ENCODE measurements at places on chromosomes 16 and 17. TPM values are rescaled to one million over a fixed set of nuclear protein-coding genes. Genes with fewer than 3 reads are reported as not detected.

DNA sequence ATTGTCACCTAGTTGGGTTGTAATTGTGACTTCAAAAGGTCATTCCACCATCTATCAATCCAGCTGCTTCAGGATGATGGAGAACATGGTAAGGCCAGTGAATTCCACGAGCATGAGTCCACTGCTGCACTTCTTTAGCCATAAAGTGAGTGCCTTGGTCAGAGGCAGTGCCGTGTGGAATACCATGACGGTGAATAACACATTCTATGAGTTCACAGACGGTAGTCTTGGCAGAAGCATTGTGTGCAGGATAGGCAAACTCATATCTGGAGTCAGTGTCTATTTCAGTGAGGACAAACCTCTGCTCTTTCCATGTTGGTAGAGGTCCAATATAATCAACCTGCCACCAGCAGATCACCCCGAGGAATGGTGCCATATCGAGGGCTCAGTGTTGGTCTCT lies 650.9 kb downstream of the KCNJ2 start:
- DNase-seq, result no peak

- DNase-seq, result no peak
These were observed 300.6 kb downstream of the SEC14L1 start for GRCh38 chr17:77441130-77441920.

GRCh38 chr17:82519971-82520903 lies 705 bp downstream of the FOXK2 start:
- DNase-seq, result peak; percentile 71

DNA sequence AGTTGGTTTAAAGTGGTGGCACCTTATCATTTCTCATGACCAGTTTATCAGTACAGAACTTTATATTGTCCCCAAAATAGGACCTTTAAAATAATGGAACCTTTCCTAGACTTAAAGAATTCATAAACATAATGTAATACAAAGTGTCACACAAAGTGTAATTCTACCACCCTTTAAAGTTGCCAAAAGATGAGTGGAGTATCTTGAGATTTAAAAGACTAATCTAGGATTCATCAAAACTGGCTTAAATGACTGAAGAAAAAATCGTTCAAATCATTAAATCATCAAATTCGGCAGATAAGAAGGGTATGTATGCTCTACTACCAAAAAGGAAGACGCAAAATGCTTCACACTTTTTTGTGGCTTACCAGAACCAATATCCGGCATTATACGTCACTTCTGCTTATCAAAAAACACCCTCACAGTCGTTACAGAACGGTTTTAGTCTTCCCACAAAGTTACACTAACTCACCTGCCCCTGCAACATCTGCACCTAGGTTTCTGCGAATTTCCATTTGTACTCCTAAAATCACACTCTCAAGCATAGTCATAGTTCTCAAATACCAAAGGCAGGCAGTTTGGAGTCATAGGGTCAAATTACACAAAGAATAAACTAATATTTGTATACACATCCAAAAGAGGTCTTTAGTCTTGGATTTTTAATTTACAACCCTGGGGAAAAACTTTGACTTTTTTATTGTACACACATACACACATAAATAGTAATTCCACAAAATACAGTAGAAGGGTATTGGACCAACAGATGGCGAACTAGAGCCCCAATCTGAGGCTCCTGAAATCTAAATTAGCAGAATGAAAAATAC lies 1.4 kb upstream of the KANSL1 start:
- DNase-seq, result no peak

- DNase-seq, result no peak
These were observed 49.9 kb upstream of the CPNE2 start for GRCh38 chr16:57042157-57043111.

- no peak for DNase-seq
These were observed 6.7 kb downstream of the MMP28 start for GRCh38 chr17:35788477-35789368.

DNA sequence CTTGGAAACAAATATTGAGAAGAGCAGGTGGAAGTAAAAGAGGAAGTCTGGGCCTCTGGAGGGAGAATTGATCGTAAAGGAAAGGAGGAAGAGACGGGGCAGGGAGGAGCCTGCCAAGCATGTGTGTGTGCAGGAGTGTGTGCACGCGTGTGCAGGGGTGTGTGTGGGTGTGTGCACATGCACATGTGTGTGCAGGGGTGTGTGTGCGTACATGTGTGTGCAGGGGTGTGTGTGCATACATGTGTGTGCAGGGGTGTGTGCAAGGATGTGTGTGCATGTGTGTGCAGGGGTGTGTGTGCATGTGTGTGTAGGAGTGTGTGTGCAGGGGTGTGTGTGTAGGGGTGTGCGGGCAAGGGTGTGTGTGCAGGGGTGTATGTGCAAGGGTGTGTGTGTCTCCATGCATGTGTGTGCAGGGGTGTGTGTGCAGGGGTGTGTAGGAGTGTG lies 10.0 kb downstream of the CEP295NL start:
- no peak for DNase-seq

DNA sequence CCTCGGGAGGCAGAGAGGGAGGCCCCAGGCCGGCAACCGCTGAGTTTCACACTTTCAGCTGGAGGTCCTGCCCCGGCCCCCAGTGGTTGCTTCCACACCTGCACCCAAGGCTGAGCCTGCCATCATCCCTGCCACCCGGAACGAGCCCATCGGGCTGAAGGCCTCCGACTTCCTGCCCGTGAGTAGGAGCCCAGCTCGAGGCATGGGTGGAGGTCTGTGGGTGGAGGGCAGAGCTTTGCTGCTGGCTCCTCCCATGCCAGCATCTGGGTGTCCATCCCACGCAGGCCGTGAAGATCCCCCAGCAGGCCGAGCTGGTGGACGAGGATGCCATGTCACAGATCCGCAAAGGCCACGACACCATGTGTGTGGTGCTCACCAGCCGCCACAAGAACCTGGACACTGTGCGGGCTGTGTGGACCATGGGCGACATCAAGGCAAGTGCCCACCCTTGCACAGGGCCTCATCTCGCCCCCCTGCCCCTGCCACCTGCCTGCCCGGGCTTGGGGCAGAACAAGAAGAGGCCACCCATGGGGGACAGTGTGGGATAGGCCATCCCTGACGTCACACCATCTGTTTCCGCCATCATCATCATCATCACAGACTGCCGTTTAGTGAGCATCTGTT lies 19.6 kb downstream of the KATNB1 start:
- no peak for DNase-seq

DNA sequence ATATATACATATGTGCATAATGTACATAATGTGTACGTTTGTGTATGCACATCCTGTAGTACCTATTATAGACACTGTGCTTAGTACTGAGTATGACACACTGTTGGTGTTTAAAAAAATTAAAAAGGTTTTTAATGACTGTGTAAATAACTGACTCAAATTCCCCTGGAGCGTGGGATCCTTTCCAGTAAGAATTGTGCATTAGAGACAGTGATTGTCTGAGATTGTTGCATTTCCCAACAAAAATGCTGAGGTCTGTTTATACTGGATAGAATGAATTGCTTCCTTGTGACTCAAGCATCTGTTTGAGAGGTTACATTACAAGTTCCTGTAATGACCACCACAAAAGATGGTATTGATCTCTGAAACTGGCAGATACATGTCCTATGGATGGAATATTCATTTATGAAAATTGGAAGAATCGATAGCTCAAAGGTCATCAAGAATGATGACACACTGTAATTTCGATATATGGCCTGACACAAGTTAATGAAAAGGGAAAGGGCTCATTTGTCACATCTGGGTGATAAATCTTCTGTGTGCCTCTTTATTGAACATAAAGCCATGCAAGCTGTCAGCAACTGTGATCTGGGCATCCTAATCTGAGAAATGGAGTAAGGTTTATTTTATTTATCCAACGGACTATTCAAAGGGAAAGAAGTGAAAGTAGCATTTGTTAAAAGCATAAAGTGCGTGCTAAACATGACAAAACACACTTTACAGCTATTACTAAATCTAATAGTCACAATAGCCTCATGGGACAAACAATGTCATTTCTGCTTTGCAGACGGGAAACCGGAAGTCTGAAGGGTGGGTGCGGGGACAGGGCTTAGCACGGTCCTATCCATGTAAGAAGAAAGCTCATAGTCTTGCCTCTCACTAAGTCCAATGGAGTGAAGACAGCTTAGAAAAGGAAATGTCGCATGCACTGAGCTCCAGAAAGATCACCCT lies 228.8 kb downstream of the CDH11 start:
- DNase-seq, result no peak

DNA sequence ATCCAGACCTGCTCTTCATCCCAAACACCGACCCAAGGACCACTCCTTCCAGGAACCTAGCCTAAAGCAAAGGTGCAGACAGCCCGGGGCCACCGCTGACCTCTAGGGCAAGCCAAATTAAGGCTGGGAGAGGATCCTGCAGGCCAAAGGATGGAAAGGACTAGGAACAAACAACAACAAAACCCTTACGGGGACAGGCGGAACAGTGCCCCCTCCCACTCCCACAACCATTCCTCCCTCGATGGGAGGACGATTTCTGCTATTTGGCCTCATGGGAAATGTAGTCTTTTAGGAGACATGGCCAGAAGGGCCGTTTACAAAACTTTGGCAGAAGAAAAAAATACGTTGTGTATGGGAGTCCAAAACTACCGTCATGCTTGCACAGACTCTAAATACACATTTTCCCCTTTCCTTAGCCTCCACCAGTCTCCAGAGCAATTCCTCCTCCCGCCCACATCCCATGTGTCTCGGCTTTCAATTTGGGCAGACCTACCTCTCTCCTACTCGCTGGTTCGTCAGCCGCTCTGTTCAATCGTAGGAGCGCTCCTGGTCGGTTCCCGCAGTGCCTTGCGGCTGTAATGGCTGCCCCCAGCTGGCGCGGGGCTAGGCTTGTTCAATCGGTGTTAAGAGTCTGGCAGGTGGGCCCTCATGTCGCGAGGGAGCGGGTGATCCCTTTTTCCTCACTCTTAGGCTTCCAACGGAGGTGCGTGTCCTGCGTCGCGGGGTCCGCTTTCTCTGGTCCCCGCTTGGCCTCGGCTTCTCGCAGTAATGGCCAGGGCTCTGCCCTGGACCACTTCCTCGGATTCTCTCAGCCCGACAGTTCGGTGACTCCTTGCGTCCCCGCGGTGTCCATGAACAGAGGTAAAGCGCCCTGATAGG lies at the start of gene ERAL1:
Gene ERAL1 (plus strand): TSS at position 560 of the 879 bp plus-strand sequence. CDS start 19 bp downstream, at position 579.
- DNase-seq, result peak; percentile 92

- no peak for DNase-seq
These were observed 4.2 kb downstream of the ITGB3 start for GRCh38 chr17:47257651-47258339.

TMEM235 gene
- not detected for polyA plus RNA-seq

TAT gene
- polyA plus RNA-seq, result 0.02 TPM

SOX9 gene
- 12.5 TPM for polyA plus RNA-seq

RAB26 gene
- 0.95 TPM for polyA plus RNA-seq

KRT17 gene
- 0.09 TPM for polyA plus RNA-seq

LITAF gene
- polyA plus RNA-seq, result 25.7 TPM

CALB2 gene
- polyA plus RNA-seq, result 0.95 TPM
